Activated naive CD4-positive, alpha-beta T cell treated with anti-CD3 and anti-CD28 coated beads for 36 hours (primary cell): ENCODE measurements at places on chromosomes 5 and 9. TPM values are rescaled to one million over a fixed set of nuclear protein-coding genes. Genes with fewer than 3 reads are reported as not detected.

Gene YIPF5
- total RNA-seq: 31.2 TPM

Gene MELK
- total RNA-seq: 53.9 TPM

Gene FREM1
- total RNA-seq: not detected

Gene MEGF10
- total RNA-seq: not detected

Gene HAVCR1
- 0.17 TPM for total RNA-seq

Gene CARD9
- total RNA-seq: 0.22 TPM

DNA sequence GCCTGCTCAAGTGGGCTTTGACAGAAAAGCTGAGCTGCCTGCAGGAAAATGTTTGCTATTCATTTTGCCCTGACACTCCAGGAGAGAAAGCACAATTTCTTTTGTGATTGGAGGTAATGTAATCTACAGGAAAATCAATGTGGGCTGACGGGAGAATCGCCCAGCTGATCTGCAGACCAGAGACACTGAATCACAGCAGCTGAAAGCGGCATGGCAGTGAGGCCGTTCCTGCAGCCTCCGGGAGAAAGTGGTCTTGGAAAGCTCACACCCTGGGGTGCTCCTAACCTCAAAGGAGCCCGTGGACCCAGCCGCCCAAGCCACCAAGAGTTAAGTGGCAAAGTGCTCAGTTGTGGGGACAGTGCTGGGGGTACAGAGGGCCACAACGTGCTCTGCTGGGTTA lies 593.6 kb downstream of the BNC2 start:
- no peak overlapping the region for H3K4me3 ChIP-seq
- H3K36me3 ChIP-seq: no peaks in the 10 kb centered on the region
- no peaks in the 10 kb centered on the region for H3K4me1 ChIP-seq
- DNase-seq: no peak
- no peak overlapping the region for H3K27ac ChIP-seq
- no peaks in the 10 kb centered on the region for H3K27me3 ChIP-seq

DNA sequence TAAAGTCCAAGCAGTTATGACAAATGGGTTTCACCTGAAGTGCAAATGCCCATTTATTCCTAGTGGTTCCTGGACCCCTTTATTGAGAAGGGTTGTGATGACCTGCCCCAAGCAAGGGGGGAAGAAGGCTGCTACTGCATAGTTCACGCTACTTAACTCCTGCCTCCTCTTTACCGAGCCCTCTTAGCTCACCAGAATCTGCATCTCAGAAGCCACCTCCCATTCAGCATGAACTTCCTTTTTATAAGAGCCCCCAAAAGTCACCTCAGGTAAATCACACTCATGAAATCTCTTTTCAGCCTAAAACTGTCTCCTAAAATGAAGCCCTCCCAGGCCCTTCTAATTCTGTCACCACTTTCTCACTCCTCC lies 26.6 kb upstream of the C9orf72 start:
- no peak overlapping the region for H3K27ac ChIP-seq
- H3K4me3 ChIP-seq: no peak overlapping the region
- H3K4me1 ChIP-seq: no peaks in the 10 kb centered on the region
- peaks cover 2% of the 10 kb centered on the region for H3K27me3 ChIP-seq
- no peaks in the 10 kb centered on the region for H3K36me3 ChIP-seq

DNA sequence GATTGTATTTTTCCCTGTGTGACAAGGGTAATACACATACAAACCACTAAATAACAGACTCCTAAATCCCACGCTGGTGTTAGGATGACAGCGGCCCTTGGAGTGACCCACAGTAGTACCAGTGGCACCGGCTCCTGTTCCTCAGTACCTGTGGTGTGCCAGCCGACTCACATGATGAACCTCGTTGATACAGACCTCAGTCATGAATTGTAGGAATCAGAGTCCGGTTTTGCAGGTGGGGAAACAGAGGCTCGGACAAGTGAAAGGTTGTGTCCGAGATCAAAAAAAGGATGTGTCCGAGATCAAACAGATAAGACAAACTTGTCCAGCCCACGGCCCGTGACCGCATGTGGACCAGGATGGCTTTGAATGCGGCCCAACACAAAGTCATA lies 78.0 kb downstream of the AMBP start:
- H3K27me3 ChIP-seq: no peaks in the 10 kb centered on the region
- DNase-seq: no peak
- H3K4me1 ChIP-seq: no peaks in the 10 kb centered on the region
- H3K36me3 ChIP-seq: no peaks in the 10 kb centered on the region
- no peak overlapping the region for H3K4me3 ChIP-seq

GRCh38 chr9:34517185-34517584 lies 5.6 kb downstream of the ENHO start:
- DNase-seq: no peak
- H3K4me3 ChIP-seq: no peak overlapping the region
- H3K27ac ChIP-seq: no peak overlapping the region
- H3K4me1 ChIP-seq: no peaks in the 10 kb centered on the region
- H3K27me3 ChIP-seq: no peaks in the 10 kb centered on the region

GRCh38 chr5:73266176-73266738 lies 93.3 kb downstream of the TMEM174 start:
- no peaks in the 10 kb centered on the region for H3K4me1 ChIP-seq
- H3K27me3 ChIP-seq: peaks cover 25% of the 10 kb centered on the region
- DNase-seq: no peak
- H3K36me3 ChIP-seq: no peaks in the 10 kb centered on the region

- peaks cover 8% of the 10 kb centered on the region for H3K27me3 ChIP-seq
- H3K36me3 ChIP-seq: no peaks in the 10 kb centered on the region
- H3K4me3 ChIP-seq: no peak overlapping the region
- no peak for DNase-seq
- no peak overlapping the region for H3K27ac ChIP-seq
These were observed 284.3 kb upstream of the IRX4 start for GRCh38 chr5:2166979-2167377.
